Vagina (tissue), 2 donors: ENCODE measurements at places on chromosomes 7 and 10. TPM values are rescaled to one million over a fixed set of nuclear protein-coding genes. Genes with fewer than 3 reads are reported as not detected.

DNA sequence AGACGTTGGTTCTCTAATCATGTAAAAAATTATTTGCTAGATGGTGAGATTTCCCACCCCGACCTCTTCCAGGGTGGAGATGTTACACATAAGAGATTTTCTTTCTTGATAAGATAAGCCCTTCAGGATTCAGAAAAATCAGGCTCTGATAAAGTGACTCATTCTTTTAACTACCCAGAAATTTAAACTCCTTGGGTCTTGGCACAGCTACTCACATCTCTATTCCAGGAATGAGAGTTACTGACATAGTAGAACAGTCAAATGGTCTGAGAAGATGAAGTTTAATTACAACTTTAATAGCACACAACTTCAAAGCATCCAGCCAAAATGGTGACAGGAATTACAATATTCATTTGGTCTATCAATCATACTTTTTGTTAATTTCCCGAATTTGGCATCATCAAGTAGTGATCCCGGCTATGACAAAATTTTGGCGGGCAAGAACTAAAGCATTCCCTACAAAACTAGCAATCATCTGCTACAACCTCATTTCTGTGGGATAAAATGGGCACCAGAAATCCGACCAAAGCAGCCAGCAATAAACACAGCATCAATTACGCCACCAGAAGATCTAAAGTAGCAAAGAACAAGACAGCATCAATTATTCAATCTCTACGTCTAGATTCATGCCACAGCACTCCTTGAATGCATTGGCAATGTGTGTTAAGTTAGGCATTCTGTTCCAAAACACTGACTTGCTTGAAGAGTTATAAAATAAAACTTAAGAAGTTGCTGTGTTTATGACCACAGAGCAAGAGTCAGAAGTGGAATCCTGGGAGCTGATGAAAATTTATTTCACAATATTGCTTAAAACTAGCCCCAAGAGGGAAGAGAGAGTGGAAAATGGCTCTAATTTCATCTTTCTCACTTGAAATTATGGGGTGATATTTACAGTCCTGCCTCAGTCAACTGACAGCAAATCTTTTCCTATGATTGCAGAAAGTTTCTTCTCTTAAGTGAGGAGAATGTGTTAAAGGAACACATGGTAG, 565.7 kb upstream of the ANKRD30A start:
- DNase-seq: no peak

The CUBN gene
- 4.4 TPM for total RNA-seq

DNA sequence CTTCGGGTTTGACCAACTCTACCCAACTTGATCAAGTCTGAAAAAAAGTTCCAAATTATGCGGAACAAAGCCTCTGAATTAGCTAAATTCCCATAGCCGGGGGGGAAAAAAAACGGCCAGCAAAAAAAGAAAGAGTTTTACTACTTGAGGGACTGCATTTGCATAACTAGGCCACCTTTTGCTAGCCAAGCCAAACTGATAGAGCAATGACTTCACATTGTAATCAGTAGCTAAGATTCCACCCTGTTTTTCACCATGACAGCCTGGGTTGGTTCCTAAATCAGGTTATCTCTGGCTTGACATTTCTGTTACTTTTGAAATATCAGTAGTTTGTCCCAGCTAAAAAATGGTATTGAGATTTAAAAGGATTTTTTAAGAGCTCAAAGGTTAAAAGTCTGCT, 31.4 kb upstream of the CREB3L2 start:
- no peak for DNase-seq

GRCh38 chr7:134350709-134351108, 34.0 kb upstream of the SLC35B4 start:
- DNase-seq: no peak
